ENCODE measurements at places on chromosomes 7 and 10. TPM values are rescaled to one million over a fixed set of nuclear protein-coding genes. Genes with fewer than 3 reads are reported as not detected.

The LBX1 gene
- total RNA-seq: not detected

The SEMA3E gene
- total RNA-seq: 2.5 TPM

The SLC18A3 gene
- 0.09 TPM for total RNA-seq

The EPHB6 gene
- total RNA-seq: 13.9 TPM

The C10orf67 gene
- total RNA-seq: not detected

DNA sequence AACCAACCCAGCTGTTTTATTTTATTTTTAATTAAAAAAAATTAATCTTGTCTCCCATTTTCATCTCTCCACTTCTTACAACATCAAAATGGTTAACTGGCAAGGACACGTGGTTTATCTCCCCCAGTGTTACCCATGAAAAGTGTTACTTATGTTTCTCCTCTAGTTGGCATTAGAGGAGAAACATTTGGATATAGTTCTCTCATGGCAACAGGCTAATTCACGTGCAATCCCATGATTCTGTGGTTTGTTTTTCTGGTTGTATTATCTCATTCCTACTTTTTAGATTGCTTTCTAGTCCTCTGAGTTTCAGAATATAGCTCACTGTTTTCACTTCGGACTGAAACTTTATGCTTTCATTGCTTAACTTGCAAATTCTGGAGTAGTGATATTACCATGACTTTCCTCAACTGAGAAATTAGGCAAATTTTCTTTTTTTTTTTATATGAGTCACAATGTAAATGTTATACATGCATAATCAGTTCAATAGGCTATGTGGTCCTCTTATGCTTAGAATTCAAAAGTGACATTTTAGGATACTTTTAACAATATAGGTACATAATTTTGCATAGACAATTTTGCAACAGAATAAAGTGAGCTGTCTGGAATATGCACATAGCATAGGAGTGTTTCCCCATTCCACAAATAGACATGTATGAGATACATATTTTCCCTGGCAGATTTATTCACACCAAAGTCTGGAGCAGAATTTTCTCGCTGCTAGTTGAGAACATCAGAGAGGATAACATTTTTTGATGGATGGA is 43.0 kb downstream of the LHFPL3 start:
- H3K4me3 ChIP-seq: no peak overlapping the region
- H3K36me3 ChIP-seq: no peaks in the 10 kb centered on the region
- no peak overlapping the region for H3K27ac ChIP-seq
- DNase-seq: no peak

DNA sequence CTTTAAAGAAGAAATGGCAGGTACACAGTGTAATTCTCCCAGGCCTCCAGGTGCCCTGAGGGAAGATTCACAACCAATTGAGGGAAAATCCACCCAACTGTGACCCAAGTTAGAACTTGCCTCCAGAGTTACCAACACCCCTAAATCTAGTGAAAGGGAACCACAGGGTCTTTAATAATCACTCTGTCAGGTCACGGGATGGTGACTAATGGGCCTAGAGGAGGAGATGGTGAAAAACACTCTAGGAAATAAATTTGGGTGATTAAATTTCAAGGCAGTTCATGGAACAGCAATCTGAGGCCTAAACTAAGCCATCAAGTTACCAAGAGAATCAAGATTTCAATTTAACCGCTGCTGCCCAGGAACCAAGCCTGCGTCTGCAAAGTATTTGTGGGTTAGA is 26.7 kb upstream of the SLF2 start:
- no peaks in the 10 kb centered on the region for H3K36me3 ChIP-seq
- H3K4me3 ChIP-seq: no peak overlapping the region
- H3K4me1 ChIP-seq: peaks cover 14% of the 10 kb centered on the region
- DNase-seq: no peak
- peaks cover 6% of the 10 kb centered on the region for H3K27me3 ChIP-seq

- no peak for DNase-seq
- no peak overlapping the region for H3K4me3 ChIP-seq
- H3K27ac ChIP-seq: peak overlapping the region; percentile 19
- H3K27me3 ChIP-seq: no peaks in the 10 kb centered on the region
These were observed 57.0 kb upstream of the DKK1 start for GRCh38 chr10:52256832-52257691.

DNA sequence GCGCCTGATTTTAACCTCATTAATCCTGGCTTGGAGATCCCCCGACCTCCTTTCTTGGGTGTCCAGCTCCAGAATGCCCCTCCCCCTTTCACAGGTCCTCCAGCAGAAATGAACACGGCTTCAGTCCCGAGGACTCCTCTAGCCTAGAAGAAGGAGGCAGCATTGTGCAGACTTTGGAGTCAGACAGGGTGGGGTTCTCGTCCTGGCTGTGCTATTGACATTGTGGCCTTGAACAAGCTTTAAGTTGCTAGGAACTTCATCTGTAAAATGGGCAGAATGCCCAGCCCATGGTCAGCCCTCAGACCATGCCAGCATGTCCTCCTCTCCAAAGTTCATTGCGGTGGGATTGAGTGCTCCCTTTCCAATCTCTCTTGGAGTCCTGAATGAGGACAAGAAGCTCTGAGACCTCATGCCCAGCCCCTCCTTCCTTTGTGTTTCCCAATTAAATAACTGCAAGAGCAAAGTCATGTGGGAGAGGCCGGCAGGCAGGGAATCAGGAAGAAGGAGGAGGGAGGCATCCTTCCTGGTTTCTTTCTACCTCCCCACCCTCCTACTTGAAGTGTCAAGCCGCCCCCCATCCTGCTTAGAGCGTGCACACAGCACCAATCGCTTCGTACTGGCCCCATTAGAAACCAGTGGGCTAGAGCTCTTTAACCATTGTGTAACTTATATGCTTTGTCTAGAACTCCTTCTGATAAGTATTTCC is 86.4 kb downstream of the RBM20 start:
- H3K4me3 ChIP-seq: no peak overlapping the region
- no peak overlapping the region for H3K27ac ChIP-seq

- no peak for DNase-seq
- no peaks in the 10 kb centered on the region for H3K36me3 ChIP-seq
- no peaks in the 10 kb centered on the region for H3K27me3 ChIP-seq
- H3K4me3 ChIP-seq: no peak overlapping the region
These were observed 223.6 kb downstream of the MDFIC start for GRCh38 chr7:115145512-115145911.

DNA sequence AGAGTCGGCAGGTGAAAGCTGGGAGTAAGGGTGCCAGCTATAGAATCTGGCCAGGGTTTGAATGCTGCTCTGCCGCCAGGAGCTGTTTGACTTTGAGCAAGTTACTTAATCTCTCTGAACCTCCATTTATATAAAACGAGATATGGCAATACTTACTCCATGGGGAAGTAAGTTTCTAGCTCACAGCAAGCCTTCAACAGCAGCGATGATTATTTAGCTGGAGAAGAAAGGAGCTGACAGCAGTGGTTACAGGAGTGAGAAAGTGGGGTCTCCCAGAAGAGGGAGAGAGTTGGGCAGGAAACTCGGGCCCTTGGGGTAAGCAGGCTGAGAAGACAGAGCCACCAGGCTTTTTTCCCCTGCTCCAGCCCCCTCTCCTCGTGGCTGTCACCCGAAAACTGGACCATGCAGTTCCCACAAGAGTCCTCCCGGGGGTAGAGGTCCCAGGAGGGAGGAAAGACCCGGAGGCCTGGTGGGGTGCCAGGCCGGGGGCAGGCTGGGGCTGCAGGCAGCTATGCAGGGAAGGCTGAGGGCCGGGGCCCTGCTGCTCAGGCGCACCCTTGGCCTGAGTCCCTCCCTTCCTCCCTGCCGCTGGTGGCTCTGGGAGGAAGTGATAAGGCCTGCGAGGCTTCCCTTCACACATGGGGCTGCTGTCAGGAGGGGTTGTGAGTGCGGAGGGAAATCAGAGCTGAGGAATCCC is 3.5 kb downstream of the NOS3 start:
- peaks cover 12% of the 10 kb centered on the region for H3K36me3 ChIP-seq
- no peak overlapping the region for H3K4me3 ChIP-seq
- H3K27ac ChIP-seq: no peak overlapping the region

- H3K4me1 ChIP-seq: peaks cover 30% of the 10 kb centered on the region
- peaks cover 85% of the 10 kb centered on the region for H3K27me3 ChIP-seq
- DNase-seq: peak; percentile 81
- no peaks in the 10 kb centered on the region for H3K36me3 ChIP-seq
- peak overlapping the region; percentile 95 for H3K4me3 ChIP-seq
These were observed 1.7 kb upstream of the EGR2 start for GRCh38 chr10:62817766-62818425.

- DNase-seq: no peak
- H3K4me1 ChIP-seq: peaks cover 55% of the 10 kb centered on the region
- H3K27ac ChIP-seq: no peak overlapping the region
- no peaks in the 10 kb centered on the region for H3K36me3 ChIP-seq
- no peak overlapping the region for H3K4me3 ChIP-seq
These were observed 82.9 kb downstream of the CDK14 start for GRCh38 chr7:90678986-90679385.

DNA sequence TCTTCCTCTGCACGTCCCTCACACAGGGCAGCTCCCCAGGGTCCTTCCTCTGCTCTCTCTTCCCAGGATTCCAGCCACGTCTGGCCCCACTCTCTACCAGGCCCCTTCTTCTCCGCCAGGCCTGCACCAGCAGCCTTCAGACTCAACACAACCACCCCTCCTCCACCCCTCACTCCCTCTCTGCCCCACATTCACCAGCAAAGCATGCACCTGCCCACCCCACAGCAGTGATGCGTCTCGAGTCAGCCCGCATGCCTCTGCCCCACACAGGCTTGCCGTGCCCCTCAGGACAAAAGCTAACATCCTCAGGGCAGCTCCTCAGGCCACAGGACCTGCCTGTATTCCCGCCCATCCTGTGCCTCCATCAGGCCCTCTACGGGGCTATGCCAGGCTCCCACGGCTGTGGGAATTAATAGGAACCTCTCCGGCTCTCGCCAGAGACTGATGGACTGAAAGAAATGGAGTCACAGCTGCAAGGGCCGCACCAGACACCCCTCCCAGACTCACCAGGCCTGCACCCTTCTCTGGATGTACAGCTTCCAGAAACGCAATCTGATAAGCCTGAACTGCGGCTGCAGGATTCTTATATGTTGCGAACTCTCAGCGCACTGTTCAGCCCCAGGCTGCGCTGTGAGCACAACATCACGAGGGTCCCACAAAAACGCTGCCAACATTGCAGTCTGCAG is 100.1 kb downstream of the CYTH3 start:
- peak overlapping the region; percentile 92 for H3K27ac ChIP-seq
- peaks cover 21% of the 10 kb centered on the region for H3K4me1 ChIP-seq
- no peak for DNase-seq
- peak overlapping the region; percentile 20 for H3K4me3 ChIP-seq

GRCh38 chr10:101485207-101485606 is 102.8 kb downstream of the POLL start:
- no peaks in the 10 kb centered on the region for H3K27me3 ChIP-seq
- DNase-seq: no peak
- peaks cover 54% of the 10 kb centered on the region for H3K4me1 ChIP-seq
- peak overlapping the region; percentile 63 for H3K4me3 ChIP-seq
- H3K27ac ChIP-seq: peak overlapping the region; percentile 92

- H3K27me3 ChIP-seq: peaks cover 60% of the 10 kb centered on the region
- peaks cover 4% of the 10 kb centered on the region for H3K4me1 ChIP-seq
- no peaks in the 10 kb centered on the region for H3K36me3 ChIP-seq
- DNase-seq: peak; percentile 63
These were observed 798 bp upstream of the AUTS2 start for GRCh38 chr7:69597278-69598076.

DNA sequence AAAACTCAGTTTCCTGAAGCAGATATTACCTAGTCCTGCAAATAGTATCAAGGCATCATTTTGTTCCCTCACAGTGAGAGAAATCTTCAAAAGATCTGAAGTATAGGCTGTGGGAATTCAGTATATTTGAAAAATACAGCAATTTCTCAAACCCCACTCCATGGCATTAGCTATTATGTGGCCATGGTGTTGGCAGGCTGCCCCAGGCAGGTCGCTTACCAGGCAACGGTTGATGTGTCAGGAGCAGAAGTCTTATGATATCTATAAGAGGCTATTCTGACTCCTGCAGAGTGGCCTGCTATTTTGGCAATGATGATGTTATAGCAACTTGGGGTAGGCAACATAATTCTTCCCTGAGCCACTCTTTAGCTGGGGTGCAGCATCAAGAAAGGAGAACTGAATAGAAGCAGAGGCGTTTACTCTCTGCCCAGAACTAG is 187.9 kb downstream of the PLXDC2 start:
- no peak overlapping the region for H3K27ac ChIP-seq
- no peak overlapping the region for H3K4me3 ChIP-seq
- no peaks in the 10 kb centered on the region for H3K27me3 ChIP-seq
- peaks cover 21% of the 10 kb centered on the region for H3K36me3 ChIP-seq

GRCh38 chr7:35519971-35520809 is 174.7 kb downstream of the HERPUD2 start:
- no peaks in the 10 kb centered on the region for H3K4me1 ChIP-seq
- H3K27ac ChIP-seq: no peak overlapping the region
- H3K4me3 ChIP-seq: no peak overlapping the region
- no peaks in the 10 kb centered on the region for H3K36me3 ChIP-seq

- peaks cover 6% of the 10 kb centered on the region for H3K4me1 ChIP-seq
- no peaks in the 10 kb centered on the region for H3K27me3 ChIP-seq
- H3K27ac ChIP-seq: no peak overlapping the region
- DNase-seq: no peak
- H3K4me3 ChIP-seq: no peak overlapping the region
These were observed 63.6 kb downstream of the ANKRD7 start for GRCh38 chr7:118288098-118288497.

- H3K27me3 ChIP-seq: no peaks in the 10 kb centered on the region
- H3K27ac ChIP-seq: no peak overlapping the region
- no peak for DNase-seq
- H3K4me1 ChIP-seq: peaks cover 6% of the 10 kb centered on the region
These were observed 94.3 kb downstream of the CFAP58 start for GRCh38 chr10:104447906-104448305.

DNA sequence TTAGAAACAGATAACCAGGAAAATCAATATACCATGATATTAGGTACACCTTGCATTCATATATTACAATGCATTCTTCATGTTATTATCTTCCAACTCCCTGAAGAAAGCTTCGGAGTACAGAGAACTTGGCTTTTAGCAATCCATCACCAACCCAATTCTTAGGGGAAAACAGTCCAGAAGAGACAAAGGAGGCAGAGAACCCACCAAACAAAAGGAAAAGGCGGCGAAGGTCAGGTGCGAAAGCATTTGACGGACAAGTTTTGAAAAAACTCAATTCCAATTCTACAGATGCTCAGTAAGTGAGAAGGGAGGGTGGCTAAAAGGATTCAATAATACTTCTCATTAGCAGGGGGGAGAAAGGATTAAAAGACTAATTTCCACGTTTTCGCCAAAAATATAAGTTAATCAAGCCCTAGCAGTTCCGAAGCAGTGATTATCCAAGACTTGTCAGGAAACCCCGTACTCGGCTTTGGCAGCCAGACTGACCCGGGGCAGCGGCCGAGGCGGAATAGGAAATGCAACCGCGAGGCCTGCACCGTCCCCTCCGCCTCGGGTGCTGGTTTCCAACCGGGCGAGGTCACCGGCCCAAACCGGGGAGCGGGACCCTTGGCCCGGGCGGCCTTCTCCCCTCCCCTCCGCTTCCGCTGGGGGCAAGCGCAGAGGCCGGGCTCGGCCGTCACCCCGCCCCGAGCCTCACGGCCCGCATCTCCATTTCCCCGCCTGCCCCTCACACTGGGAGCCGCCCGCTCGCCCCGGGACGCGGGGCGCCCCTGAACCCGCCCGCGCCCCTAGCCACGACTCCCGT is 747 bp downstream of the GDI2 start:
- peaks cover 12% of the 10 kb centered on the region for H3K36me3 ChIP-seq
- H3K27me3 ChIP-seq: no peaks in the 10 kb centered on the region
- H3K27ac ChIP-seq: peak overlapping the region; percentile 76
- peaks cover 40% of the 10 kb centered on the region for H3K4me1 ChIP-seq

Measured in WTC11 (cell line).